ENCODE measurements at places on chromosomes 2 and 18.

- no peak for DNase-seq
Observed at GRCh38 chr2:151289972-151290866, 751 bp upstream of the NMI start.

GRCh38 chr2:65281627-65282351, 54.2 kb downstream of the ACTR2 start:
- no peak for DNase-seq

GRCh38 chr2:197944416-197945096, 140.2 kb downstream of the PLCL1 start:
- DNase-seq, result no peak

GRCh38 chr18:25077038-25077943, 274.7 kb downstream of the ZNF521 start:
- DNase-seq, result no peak

DNA sequence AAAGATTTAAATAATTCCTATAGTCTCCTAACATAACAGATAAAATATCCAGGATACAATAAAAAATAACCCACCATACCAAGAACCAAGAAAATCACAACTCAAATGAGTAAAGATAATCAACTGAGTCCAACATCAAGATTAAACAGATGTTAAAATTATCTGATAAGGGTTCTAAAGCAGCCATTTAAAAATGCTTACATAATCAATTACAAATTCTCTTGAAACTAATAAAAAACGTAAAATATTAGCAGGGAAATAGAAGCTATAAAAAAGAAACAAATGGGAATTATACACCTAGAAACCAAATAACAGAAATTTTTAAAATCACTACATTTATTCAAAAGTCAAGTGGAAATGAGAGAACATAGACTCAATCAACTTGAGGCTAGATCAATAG, 297.7 kb upstream of the RAB6C start:
- no peak for DNase-seq

GRCh38 chr18:43160509-43160908, 45.0 kb upstream of the RIT2 start:
- no peak for DNase-seq

- DNase-seq, result no peak
Observed at GRCh38 chr2:190911813-190912212, 31.2 kb downstream of the GLS start.
